ENCODE measurements at places on chromosomes 5 and 9. TPM values are rescaled to one million over a fixed set of nuclear protein-coding genes. Genes with fewer than 3 reads are reported as not detected.
A peak's percentile ranks its signal among the peaks of the same experiment; 100 is the strongest.

Gene OR1Q1
- not detected for total RNA-seq

Gene OBP2B
- not detected for total RNA-seq

Gene PCDH12
- total RNA-seq = 6.0 TPM

Gene DOCK8
- 2.3 TPM for total RNA-seq

GRCh38 chr9:77175151-77175550 is 2.2 kb upstream of the VPS13A start:
- H3K27ac ChIP-seq = no peak overlapping the region
- H3K27me3 ChIP-seq = no peaks in the 10 kb centered on the region
- peaks cover 53% of the 10 kb centered on the region for H3K4me1 ChIP-seq
- no peak for DNase-seq

DNA sequence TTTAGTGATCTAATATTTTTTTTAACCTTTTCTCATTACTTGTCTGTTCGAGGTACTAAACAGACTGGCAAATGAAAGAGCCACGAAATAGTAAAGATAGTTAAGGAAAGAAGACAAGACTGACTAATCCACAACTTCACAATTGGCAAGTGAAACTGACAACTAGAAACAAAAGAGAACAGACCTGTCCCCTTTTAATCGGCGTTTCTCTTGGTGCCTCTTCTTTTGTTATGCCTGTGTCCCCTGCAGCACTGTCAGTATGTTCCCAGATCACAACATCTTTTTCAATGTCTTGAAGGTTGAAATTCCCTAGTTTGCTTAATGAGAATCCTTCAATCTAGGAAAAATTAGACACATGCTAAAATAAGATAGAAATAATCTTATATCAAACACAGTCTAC is 26.1 kb downstream of the TUT7 start:
- no peak overlapping the region for H3K27ac ChIP-seq
- H3K27me3 ChIP-seq = no peaks in the 10 kb centered on the region
- peaks cover 13% of the 10 kb centered on the region for H3K36me3 ChIP-seq
- H3K4me1 ChIP-seq = no peaks in the 10 kb centered on the region
- no peak overlapping the region for H3K4me3 ChIP-seq
- DNase-seq = no peak

- H3K27me3 ChIP-seq = no peaks in the 10 kb centered on the region
- no peaks in the 10 kb centered on the region for H3K4me1 ChIP-seq
- DNase-seq = no peak
- no peak overlapping the region for H3K4me3 ChIP-seq
These were observed 28.6 kb upstream of the CEP78 start for GRCh38 chr9:78207319-78207718.

- no peak overlapping the region for H3K4me3 ChIP-seq
- no peak overlapping the region for H3K27ac ChIP-seq
- H3K36me3 ChIP-seq = no peaks in the 10 kb centered on the region
- DNase-seq = no peak
- no peaks in the 10 kb centered on the region for H3K27me3 ChIP-seq
- H3K4me1 ChIP-seq = no peaks in the 10 kb centered on the region
These were observed 142.1 kb upstream of the ADAMTSL1 start for GRCh38 chr9:18331808-18332209.

DNA sequence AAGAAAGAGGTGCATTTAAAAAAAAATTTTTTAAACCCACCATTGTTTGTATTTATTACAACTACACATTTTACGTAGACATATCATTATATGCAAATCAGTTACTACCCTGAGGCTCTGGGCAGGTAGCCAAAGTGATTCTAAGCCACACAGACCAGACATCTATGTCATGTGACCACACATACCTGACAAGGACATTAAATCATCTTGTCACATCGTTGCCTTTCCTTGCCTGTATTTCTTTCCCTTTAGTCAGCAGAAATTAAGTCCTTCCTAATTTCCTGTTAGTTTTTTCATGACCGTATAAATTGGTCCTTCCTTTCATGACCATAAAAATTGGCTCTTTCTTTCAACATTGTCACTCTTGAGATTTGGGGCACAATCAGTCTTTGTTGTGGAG is 134.2 kb upstream of the MARCHF11 start:
- H3K27ac ChIP-seq = no peak overlapping the region
- H3K4me3 ChIP-seq = no peak overlapping the region
- H3K27me3 ChIP-seq = no peaks in the 10 kb centered on the region
- DNase-seq = no peak

- no peaks in the 10 kb centered on the region for H3K27me3 ChIP-seq
- no peak overlapping the region for H3K27ac ChIP-seq
- no peaks in the 10 kb centered on the region for H3K36me3 ChIP-seq
- peaks cover 23% of the 10 kb centered on the region for H3K4me1 ChIP-seq
- no peak overlapping the region for H3K4me3 ChIP-seq
These were observed 159.1 kb downstream of the CSNK1G3 start for GRCh38 chr5:123671042-123671441.

GRCh38 chr5:151574444-151574996 is 16.6 kb downstream of the FAT2 start:
- H3K27ac ChIP-seq = no peak overlapping the region
- no peaks in the 10 kb centered on the region for H3K4me1 ChIP-seq
- no peak for DNase-seq
- H3K36me3 ChIP-seq = no peaks in the 10 kb centered on the region

- H3K36me3 ChIP-seq = no peaks in the 10 kb centered on the region
- no peak overlapping the region for H3K27ac ChIP-seq
- H3K4me1 ChIP-seq = peaks cover 17% of the 10 kb centered on the region
- no peak overlapping the region for H3K4me3 ChIP-seq
- H3K27me3 ChIP-seq = peaks cover 2% of the 10 kb centered on the region
- DNase-seq = no peak
These were observed 16.6 kb downstream of the GGTA1 start for GRCh38 chr9:121483049-121483448.

GRCh38 chr9:98521141-98521540 is 187.6 kb downstream of the GABBR2 start:
- no peak for DNase-seq
- no peaks in the 10 kb centered on the region for H3K36me3 ChIP-seq
- H3K4me1 ChIP-seq = no peaks in the 10 kb centered on the region
- H3K4me3 ChIP-seq = no peak overlapping the region
- no peaks in the 10 kb centered on the region for H3K27me3 ChIP-seq

DNA sequence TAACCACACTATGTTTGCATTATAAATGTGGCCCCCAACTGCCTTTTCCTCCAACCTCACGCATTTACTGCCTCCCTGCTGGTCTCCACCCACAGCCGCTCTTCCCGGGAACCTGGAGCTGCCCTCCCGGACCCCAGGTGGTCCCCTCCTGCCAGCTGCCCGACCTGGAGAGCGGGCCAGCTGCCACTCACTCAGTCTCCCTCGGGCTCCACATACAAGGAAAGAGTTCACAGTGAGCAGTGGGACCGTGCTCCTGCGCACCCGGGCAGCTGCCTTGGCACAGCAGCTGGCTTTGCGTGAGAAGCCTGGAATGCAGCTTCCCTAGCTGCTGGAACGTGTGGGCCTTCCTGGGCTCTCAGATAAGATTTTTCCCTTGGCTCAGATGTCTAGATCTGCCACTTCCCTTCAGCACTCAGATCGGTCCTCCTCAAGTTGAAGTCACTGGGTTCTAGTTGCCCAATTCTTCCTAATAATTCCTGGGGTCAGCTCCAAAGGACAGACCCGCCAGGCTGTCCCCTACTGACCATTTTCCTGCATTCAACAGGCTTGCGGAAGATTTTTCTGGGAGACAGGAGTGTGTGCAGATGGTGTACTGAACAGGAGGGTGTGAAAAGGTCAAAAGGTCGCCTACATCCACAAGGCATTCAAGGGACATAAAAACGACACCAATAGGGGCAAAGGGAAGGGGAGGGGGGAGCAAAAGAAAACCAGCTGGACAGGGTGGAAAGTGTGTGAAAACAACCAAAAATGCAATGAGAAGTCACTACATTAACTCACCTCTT is 69.1 kb downstream of the MYO10 start:
- H3K4me1 ChIP-seq = no peaks in the 10 kb centered on the region
- no peaks in the 10 kb centered on the region for H3K27me3 ChIP-seq
- no peaks in the 10 kb centered on the region for H3K36me3 ChIP-seq
- no peak overlapping the region for H3K4me3 ChIP-seq
- DNase-seq = no peak
- H3K27ac ChIP-seq = no peak overlapping the region

- no peaks in the 10 kb centered on the region for H3K27me3 ChIP-seq
- H3K36me3 ChIP-seq = no peaks in the 10 kb centered on the region
- no peak overlapping the region for H3K4me3 ChIP-seq
- no peak overlapping the region for H3K27ac ChIP-seq
- no peak for DNase-seq
These were observed 154.8 kb upstream of the KLF9 start for GRCh38 chr9:70569070-70569772.

DNA sequence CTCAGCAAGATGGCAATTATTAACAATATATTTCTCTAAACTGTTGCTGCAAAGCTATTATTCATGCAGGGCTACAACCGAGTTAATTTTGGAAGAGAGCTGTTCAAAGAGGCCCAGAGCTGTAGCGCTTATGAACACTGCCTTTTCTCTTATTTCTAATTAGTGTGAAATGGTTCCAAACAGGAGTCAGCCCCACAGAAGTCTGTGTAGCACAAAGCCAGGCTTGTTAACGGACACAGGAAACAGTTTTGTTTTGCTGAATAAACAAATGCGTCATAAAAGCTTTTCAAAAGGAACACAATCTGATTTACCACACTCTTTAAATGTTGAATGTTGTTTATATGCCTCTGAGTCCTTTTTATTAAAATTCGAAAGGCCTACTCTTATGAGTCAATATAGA is 396.5 kb downstream of the ANXA1 start:
- no peaks in the 10 kb centered on the region for H3K36me3 ChIP-seq
- no peak overlapping the region for H3K27ac ChIP-seq
- no peak for DNase-seq
- no peak overlapping the region for H3K4me3 ChIP-seq

DNA sequence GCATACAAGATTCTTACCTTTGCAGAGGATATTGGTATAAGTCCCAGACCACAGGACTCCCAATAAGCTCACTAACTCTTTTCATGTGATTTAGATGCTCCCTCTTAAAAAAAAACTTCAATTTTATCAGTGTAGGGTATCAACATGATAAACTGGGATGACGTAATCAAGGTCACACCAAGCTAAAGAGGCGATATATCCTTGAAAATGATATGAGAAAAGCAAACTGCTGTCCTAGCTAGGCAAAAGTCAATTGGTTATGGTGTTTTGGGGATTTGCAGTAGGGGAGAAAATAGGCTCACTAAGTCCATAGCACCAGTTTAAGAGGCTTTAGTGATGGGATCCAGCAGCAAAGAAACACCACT is 354.4 kb downstream of the DIRAS2 start:
- H3K27me3 ChIP-seq = no peaks in the 10 kb centered on the region
- no peak for DNase-seq
- H3K27ac ChIP-seq = no peak overlapping the region
- H3K4me1 ChIP-seq = no peaks in the 10 kb centered on the region
- no peak overlapping the region for H3K4me3 ChIP-seq
- no peaks in the 10 kb centered on the region for H3K36me3 ChIP-seq

DNA sequence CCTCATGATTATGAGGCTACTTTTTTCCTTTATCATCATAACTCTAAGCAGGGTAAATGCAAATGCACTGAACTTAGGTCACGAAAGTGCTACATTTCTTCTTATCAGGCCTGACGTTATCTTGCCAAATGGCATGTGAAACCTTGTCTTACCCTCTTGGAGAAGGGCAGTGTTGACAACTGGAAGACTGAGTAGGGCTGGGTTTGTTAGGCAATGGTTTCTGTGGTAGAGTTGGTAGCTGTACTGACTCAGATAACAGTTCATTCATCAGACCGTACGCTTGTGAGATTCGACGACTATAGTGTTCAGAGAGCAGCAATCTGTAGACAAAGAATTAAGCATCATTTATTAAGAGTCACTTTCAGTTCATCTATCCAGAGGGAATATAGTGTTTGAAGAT is 127.7 kb downstream of the CPLANE1 start:
- no peak for DNase-seq
- no peak overlapping the region for H3K27ac ChIP-seq
- no peaks in the 10 kb centered on the region for H3K4me1 ChIP-seq
- H3K27me3 ChIP-seq = no peaks in the 10 kb centered on the region
- no peak overlapping the region for H3K4me3 ChIP-seq
- H3K36me3 ChIP-seq = peaks cover 87% of the 10 kb centered on the region

DNA sequence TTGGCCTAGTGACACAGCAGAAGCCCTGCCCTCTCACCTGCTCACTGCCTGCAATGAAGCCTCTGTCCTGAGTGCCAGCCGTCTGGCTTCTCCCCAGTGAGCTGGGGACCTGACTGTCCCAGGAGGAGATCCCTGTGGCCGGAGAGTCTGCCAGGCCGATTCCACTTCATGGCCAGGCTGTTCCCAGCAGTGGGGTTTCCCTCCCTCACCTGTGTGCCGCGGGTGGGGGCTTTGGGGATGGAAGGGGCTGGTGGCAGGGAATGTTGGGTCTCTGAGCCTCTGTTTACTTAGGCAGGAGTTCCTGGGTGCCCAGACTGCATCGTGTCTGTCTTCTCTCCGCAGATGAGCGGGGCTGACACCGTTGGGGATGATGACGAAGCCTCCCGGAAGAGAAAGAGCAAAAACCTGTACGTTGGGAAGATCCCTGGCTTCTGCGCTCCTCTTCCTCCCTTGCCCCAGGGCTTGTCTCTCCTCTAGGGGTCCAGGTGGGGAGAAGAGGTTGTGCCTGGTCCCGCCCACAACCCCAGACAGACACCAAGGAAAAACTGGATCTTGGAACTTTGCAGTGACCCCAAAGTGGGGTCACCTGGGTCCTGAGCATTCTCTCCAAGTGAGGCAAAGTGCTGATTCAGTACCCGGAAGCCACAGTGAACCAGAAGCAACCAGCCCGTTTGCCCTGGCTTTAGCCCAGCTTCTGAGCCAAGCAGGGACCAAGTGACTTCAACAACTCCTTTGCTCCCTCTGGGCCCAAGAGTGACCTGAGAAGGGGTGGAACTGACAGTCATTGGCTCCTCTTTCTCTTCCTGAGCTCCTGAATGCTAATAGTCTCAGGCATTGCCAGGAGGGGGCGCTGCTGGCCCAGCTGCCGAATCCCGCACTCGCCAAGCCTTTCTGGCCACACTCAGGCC is 127.7 kb downstream of the RGS3 start:
- H3K4me1 ChIP-seq = peaks cover 29% of the 10 kb centered on the region
- peak overlapping the region; percentile 60 for H3K27ac ChIP-seq
- H3K4me3 ChIP-seq = no peak overlapping the region

DNA sequence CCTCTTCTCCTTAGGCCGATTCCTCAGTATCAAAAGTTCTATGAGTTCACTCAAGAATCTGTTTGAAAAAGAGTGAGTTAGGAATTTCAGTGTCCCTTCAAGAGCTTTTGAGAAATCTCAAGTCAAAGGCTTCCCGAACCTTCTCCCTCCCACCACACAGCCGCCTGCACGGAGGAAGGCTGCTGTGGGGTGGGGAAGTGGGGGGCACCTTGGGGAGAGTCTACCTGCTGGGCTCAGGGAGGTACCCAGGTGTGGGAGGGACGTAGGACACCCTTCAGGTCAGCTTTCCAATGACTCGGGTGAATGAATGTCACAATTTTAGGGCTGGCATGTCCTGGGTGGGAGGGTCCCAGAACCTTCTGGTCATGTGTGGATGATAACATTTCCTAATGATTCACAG is 17.5 kb downstream of the CXCL14 start:
- no peak overlapping the region for H3K4me3 ChIP-seq
- H3K36me3 ChIP-seq = no peaks in the 10 kb centered on the region
- H3K27ac ChIP-seq = no peak overlapping the region
- H3K4me1 ChIP-seq = no peaks in the 10 kb centered on the region
- no peaks in the 10 kb centered on the region for H3K27me3 ChIP-seq

Measured in psoas muscle (tissue), 8 donors.